Stimulated activated CD8-positive, alpha-beta memory T cell treated with anti-CD3 and anti-CD28 coated beads, Interleukin-15, amount 100 ng/mL, for 48 hours (primary cell): ENCODE measurements at places on chromosomes 1 and 21.

DNA sequence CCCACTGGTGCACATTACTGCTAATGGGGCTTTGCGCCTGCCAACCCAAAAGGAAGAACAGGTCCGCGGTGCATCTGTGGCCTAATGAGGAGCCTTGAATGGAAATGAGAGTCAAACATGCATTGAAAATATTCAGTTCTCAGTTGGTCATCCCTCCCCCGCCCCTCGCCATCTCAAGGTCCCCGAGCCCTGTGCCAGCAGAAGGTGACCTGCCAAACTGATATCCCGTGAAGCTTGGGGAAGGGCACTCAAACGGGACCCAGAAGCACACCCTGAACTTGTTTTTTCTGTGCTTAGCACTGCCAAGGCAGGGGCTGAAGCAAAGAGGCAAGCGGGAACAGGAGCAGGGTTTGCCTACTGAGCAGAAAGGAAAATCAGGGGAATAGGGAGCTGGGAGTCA lies 67.9 kb upstream of the ZNF648 start:
- DNase-seq: no peak

GRCh38 chr1:206893380-206893779 lies 3.9 kb upstream of the IL24 start:
- no peak for DNase-seq

- DNase-seq: peak; percentile 0
Observed at GRCh38 chr1:186082235-186082937, 292.7 kb downstream of the TPR start.

DNA sequence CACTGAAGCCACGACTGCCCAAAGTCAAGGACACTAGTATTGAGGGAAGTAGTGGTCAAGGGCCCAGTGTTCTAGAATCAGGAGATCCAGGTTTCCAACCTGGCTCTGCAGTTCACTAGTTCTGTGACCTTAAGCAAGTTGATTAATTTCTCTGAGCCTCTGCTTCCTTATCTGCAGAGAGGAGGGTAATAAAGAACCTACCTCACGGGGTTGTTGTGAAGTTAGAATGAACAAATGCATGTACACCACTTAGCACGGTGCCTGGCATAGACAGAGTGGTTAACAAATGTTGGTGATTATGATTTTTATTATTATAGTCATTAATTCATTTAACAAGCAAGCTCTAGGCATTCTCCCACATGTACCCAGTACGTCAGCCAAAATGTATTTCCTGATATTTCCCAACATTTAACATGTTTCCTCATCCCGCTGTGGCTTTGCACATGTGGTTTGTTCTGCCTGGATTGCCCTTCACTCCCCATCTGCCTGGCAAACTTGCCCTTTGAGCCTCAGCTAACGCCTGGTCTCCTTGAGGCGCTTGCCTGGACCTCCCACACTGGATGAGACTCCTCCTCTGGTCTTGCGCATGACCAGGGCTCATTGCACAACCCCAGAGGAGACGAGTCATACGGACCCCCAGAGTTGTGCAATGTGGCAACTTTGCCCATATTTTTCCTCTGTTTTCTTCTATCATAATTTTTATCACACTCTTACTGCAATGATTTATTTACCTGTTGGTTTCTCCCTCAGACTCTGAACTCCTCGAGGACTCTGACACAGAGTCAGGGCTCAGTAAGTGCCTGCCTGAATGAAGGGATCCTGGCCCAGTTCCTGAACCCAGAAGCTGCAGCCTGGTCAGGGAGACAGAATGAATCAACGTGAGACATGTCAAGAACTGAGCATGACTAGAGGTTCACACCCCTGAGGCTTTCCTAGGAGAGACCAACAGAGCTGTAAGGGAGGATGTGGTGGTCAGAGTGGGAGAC lies 20.7 kb upstream of the MFSD2A start:
- no peak for DNase-seq

DNA sequence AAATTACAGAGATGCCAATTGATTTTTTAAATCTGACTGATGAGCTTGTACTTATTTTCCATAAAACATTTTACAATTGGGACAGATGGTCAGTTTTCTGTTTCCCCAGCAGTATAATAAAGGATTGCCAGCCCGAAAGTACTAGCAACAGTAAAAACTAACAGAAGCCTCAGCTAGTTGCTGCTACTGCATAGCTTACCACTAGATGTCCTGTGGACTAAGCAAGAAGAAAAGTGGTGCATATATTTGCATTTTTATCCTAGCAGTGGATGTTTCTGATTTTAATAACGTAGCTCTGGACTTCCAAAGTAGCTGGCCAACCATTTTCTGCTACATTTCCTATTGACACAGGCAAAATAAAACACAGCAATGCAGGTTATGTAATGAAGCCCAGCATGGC lies 241.5 kb downstream of the BARHL2 start:
- no peak for DNase-seq

GRCh38 chr1:28118640-28119307 lies 30.4 kb upstream of the EYA3 start:
- DNase-seq: no peak

- DNase-seq: no peak
Observed at GRCh38 chr1:98389809-98390208, 271.7 kb upstream of the SNX7 start.

- peak; percentile 63 for DNase-seq
Observed at GRCh38 chr1:29120947-29121485, 2.7 kb downstream of the TMEM200B start.

GRCh38 chr1:91827459-91828321 lies 58.3 kb downstream of the TGFBR3 start:
- no peak for DNase-seq
